Fibroblast of mammary gland (primary cell): ENCODE measurements at places on chromosomes 13 and 19.
A peak's percentile ranks its signal among the peaks of the same experiment; 100 is the strongest.

DNA sequence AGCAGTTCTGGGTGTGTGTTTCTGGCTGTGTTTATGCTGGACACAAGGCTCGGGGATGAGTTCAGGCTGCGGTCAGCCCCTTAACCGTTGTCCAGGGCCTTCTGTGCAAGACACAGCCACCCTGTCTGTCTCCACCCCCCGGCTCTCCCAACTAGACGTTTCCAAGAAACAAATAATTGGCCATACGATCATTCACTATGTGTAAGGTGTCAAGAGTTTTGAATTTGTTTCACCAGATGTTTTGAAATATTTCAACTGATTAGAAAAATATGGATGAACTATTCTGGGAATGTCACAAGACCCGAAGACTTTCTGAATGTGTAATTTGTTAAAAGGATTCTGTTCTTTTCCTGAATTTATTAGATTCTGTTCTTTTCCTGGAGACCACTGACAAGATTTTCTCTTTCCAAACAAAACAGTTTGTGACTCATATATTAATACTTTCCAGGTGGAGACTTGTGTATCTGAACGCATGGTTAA is 318.2 kb downstream of the MYO16 start:
- peak; percentile 97 for DNase-seq

DNA sequence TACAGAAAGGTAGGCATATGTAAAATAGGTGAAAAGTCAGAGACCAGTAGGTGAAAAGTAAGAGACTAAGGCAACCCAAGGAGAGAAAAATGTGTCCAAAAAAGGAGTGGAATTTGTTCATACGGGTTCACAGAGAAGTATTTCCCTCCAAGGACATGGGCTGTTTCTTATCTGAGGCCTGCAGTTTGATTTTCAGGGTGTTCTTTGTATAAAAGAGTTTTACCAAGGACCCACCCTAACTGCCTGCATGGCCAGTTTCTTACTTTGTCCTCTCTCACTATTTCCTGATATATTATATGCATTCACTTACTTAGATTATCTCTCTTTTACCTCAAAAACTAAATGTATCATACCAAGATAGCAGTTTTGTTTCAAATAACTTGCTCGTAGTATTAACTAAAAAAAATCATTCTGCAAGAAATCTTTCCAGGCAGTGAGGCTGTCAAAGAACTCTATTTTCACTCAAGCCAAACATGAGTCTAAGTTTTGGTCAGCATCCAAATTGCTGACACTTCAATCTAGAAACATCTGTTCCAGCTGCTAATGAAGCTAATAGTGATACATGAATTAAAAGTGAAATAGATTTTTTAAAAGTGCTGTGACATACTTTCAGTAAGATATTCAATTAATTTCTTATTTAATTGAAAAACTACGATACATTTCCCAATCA is 141.4 kb upstream of the SGCG start:
- no peak for DNase-seq

- peak; percentile 23 for DNase-seq
Observed at GRCh38 chr13:30982506-30982905, 50.0 kb downstream of the TEX26 start.

- no peak for DNase-seq
Observed at GRCh38 chr19:15180451-15181390, 20.1 kb downstream of the NOTCH3 start.

DNA sequence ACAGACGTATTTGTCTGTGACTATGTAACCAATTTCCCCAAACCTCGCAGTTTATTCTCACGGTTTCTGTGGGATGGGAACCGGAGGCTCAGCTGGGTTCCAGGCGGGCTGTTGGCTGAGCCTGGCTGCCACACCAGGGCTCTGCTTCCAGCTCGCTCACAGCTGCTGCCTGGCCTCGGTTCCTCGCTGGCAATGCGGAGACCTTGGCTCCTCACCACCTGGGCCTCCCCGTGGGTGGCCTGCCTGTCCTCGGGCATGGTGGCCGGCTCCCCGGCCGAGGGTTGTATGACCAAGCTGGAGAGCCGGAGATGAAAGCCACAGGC is 218.9 kb upstream of the MAB21L1 start:
- peak; percentile 50 for DNase-seq

DNA sequence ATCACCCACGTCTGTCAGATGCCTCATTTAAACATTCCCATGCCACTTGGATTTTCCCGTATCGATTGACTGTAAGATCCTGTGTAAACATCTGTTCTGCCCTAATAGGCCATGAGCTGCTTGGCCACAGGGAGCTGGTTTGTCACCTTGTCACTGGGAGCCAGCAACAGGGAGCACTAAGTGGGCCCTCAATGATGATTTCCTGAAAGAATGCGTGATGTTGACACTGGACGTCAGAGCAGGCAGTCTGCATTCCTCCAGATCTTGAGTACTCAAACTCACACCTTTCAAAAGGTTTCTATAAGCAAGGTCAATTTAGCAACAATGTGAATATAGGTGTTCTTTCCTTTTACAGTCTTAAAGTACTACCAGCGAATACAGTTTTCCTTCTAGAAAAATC is 78.8 kb downstream of the TUBGCP3 start:
- DNase-seq = no peak

DNA sequence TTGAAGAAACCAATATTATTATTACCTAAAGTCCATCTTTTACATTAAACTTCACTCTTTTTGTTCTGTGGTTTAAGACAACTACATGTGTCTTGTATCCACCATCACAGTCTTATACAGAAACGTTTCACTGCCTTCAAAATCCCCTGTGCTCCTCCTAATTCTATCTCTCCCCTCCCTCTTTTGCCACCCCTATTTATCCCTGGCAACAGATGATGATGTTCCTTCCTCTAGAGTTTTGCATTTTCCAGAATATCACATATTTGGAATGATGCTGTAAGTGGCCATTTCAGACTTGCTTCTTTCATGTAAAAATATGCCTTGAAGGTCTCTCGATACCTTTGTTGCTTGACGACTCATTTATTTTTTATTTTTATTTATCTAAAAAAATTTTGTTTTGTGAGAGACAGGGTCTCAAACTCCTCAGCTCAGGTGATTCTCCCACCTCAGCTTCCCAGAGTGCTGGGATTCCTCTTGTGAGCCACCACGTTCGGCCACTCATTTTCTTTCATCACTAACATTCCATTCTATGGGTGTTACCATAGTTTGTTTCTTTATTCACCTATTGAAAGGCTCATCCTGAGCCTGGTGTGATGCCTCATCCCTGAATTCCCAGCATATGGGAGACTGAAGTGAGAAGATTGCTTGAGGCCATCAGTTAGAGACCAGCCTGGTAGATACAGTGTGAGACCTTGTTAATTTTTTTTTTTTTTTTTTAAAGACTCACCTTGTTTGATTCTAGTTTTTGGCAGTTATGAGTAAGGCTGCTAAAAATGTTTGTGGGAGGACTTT is 8.4 kb downstream of the ZNF763 start:
- DNase-seq = no peak

- DNase-seq = no peak
Observed at GRCh38 chr13:30824651-30825050, 81.4 kb upstream of the MEDAG start.

GRCh38 chr19:4130744-4131438 is 7.0 kb upstream of the MAP2K2 start:
- DNase-seq = peak; percentile 84

- no peak for DNase-seq
Observed at GRCh38 chr19:43735957-43736356, 18.8 kb downstream of the SMG9 start.

DNA sequence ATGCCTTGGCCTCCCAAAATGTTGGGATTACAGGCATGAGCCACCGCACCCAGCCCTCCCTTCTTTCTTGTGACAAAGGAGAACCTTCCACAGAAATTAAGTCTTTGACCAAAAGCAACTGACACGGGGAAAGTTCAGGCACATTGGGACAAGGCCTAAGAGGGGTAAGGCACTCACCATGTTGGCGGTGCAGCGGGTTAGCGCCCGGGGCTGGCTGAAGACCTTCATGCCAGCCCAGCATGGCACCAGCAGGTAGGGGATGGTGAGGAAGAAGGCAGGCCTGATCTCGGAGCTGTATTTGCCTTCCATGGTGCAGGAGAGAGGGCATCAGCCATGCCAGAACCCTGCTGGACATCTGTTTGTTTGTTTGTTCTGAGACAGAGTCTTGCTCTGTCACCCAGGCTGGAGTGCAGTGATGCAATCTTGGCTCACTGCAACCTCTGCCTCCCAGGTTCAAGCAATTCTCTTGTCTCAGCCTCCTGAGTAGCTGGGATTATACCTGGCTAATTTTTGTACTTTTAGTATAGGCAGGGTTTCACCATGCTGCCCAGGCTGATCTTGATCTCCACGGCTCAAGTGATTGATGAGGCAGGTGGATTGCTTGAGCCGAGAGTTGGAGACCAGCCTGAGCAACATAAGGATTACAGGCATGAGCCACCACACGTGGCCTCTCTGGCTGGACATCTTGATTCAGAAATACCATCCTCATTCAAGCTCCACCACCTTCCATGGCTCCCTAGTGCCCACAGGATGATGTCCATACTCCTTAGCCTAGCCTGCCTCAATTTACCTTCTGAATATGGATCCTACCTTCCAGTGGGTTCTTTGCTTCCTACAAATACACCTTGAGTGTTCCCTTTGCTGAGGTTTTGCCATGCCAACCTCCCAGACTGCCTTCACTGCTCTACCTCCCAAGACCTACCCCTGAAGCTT is 4.4 kb downstream of the TM6SF2 start:
- no peak for DNase-seq

GRCh38 chr13:76808927-76809326 is 77.3 kb downstream of the KCTD12 start:
- DNase-seq = peak; percentile 77

DNA sequence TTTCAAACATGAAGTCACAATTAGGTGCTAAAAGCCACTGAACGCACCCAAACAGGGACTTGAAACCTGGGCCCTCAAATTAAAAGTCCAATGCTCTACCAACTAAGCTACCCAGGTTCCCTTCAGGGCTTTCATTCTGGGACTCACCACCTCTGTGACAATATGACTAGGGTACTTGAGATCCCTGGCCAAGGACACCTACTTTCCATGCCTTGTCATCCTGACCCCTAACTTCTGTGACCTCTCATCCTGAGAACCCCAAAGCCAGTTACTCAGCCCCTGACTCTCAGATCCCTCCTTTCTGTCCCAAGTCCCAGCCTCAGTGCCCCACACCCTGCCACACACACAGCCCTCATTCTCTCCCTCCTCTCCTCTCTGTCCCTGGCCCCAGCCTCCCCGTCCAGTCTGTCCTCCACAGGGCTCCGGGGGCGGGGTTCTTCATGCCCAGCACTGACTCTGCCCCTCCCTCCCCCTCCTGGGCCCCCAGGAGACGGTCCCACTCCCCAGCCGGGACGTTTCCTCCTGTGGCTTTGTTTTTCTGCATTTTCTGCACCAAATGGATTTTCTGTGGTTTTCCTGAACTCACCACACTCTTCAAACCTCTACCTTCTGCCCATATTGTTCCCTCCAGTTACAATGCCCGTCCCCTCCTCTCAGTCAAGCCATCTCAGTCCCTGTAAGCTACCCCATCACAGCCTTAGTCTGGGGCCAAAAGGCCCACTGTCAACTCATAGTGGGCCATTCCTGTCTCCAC is 7.0 kb downstream of the RCN3 start:
- no peak for DNase-seq

- DNase-seq = no peak
Observed at GRCh38 chr19:8684001-8684902, 14.3 kb downstream of the ACTL9 start.

DNA sequence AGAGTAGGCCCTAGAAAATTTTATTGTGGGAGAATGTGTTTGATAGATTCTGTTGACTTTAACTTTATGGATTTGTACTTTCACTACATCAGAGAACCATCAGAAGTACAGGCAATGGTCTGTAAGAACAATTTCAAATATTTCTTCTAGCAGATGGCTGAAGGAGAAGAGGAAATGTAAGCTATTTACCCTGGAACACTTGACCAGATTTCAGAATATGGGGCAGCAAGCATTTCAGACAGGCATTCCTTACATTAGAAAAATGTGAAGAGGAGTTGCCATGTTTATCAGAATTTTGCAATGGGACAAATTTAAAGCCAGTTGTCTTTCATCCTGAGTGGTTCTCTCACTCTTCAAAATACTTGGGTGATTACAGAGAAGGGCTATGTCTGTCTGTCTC is 7.5 kb downstream of the FRY start:
- DNase-seq = no peak

DNA sequence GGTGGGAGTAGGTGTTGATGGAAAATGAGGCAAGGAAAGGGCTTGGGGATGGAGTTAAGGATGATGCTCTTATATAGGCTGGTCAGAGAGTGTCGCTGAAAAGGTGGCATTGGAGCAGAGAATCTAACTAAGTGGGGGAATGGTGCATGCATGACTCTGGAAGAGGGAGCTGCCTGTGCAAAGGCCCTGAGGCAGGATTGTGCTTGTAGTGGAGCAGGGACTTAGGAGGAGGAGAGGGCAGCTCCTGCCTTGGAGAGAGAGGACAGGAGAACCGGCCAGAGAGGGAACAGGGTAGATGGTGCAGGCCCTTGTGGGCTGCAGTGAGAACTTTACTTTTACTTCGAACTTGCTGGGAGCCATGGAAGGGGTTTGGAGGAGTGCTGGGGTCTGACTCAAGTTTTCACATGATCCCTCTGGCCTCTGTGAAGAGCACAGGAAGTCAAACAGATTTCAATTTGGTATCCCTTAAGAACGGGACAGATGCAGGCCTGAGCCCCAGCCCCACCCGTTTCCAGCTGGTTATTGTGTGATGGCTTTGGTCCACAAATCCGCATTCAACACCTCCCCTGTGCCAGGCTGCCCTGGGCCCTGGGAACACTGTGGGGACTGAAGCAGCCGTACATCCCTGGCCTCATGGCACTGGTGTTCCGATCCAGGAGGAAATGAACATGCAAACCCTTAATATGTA is 7.0 kb downstream of the AP2A1 start:
- DNase-seq = no peak

GRCh38 chr19:7931221-7932061 is 5.5 kb upstream of the CTXN1 start:
- no peak for DNase-seq

- DNase-seq = no peak
Observed at GRCh38 chr19:50501186-50501567, 9.8 kb downstream of the JOSD2 start.

DNA sequence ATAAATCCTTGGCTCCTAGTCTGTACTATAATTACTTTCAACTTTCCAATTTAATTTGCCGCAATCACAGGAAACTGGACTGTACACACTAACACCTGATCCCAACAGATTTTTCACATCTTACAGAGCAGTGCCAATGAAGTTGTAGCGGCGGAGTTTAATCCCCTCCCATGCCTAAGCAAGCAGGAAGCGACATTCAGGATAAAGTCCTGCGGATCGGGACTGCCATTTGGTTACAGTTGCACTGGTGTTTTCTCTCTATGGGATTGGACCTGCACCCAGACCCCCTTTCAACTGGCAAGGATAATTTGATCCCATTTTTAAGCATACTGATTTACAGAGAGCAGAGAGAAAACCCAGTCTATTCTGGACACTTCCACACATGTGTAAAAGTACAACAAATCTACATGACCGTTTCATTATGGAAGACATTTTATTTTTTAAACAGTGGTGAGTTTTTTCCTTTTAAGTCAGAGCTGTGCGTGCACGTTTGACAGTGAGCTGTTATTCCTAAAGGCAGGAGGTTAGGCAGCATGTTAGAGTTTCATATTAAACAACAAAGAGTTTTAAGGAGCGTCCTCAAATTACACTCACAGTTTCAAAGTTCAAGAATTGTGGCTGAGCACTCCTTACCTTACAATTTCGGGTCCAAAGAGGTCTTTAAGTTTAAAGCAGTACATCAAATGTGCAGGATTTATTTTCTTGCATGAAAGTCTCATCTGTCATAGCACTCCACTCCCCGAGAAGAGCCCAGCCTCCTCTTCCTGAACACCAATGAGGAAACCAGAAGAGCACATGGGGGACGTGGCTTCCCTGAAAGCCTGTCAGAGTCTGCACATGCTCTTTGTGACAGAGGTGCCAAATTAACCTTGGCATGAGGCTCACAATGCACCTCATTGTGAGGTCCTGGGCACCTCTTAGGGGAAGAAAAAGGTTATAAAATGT is 141.6 kb upstream of the RFC3 start:
- peak; percentile 48 for DNase-seq
